ENCODE measurements at places on chromosomes 4 and X.

DNA sequence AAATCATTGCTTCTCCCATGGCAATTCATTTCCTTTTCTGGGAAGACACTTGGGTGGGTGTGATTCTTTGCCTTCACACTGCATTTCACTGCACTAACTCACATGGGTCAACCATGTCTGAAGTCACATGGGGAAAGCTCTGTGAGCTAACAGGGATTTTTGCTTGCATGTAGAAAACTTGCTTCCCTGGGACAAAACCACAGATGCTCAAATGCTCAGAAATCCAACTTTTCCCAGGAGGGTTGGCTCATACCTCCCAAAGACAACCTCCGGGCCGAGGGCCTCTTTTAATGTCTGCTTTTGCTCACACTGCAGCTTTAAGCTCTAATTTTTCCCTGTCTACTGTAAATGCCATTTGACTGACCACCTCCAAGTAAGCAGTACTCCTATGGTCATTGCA, 1695.2 kb downstream of the STIM2 start:
- DNase-seq, result no peak

DNA sequence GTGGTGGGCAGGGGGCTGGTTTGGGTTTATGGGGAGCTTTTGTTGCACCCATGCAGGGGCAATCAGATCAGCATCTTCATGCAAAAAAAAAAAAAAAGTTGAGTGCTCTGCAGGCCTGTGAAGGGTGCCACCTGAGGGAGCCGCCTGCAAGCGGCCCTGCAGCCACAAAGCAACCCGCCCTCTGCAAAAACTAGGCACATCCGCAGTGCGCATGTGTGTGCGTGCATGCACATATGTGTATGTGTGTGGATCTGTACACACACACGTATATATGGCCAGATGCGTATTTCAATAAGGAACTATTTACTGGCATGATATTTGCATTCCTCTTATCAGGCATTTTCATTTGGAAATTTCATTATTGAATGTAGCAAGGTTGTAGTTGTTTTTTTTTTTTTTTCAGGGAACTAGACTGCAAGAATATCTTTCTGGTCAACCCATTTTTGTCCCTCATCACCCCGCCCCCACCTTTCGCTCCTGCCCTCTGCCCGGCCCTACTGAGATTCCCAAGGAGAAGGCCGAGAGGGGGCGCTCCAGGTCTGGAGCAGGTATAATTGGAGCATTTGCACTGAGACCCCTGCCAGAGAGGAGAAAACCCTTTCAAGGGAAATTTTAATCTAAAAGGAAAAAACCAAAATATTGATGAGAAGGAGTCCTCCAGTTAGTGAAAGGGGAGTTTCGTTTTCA, 18.1 kb downstream of the CCNQ start:
- peak; percentile 20 for DNase-seq

DNA sequence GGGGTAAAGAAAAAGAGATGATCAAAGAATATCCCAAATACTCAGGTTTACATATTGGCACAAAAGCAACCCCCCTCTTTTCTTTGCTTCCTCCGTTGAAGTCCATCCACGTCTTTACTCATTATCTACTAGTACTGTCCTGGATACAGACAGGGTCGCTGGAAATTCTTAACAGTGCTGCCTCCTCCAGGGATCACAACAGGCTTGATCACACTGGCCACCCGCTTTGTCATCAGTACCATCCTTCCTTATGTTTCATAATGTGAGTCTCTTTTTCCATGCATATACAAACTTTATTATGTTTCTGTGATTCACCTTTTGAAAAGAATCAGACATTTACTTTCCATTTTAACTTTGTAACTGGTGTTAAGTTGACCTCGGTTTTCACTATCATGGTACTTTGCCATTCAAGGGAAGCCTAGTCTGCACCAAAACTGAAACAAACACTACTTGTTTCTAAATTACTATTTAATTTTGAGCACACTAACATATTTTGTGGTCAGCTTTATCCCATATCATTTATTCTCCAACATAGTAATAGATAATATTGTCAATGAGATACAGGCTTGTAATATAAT, 387.5 kb upstream of the PPP1R2C start:
- no peak for DNase-seq

GRCh38 chrX:9988762-9989161, 21.6 kb downstream of the CLDN34 start:
- no peak for DNase-seq

GRCh38 chr4:185846505-185847150, 34.6 kb upstream of the SORBS2 start:
- DNase-seq, result no peak

DNA sequence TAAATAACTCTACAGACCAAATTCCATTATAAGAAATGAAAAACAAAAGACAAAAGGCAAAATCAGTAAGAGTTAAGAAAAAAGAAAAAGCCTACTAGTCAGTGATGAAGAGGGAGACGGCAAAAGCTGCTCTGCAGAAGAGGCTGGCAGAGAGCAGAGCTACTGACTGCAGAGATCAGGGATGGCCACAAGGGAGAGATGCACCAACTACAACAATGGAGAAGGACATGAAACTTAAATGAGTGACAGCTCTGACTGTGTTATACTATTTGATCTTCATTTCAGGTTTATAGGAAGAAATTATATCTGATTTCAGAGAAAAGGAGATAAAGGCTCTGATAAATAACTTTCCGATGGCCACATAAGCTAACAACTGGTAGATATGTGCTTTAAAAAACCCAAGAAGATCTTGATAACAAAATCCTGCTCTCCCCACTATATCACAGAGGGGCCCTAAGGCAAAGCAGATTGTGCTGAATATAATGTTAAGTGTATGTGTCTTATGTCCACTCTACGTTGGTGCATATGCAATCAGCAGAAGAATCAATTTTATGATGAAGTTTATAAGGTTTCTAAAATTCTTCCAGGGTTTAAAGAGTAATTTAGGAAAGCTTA, 58.4 kb upstream of the COX18 start:
- peak; percentile 32 for DNase-seq

GRCh38 chrX:14948691-14949090, 75.5 kb downstream of the MOSPD2 start:
- no peak for DNase-seq
